ENCODE measurements at places on chromosomes 5 and 9.

GRCh38 chr9:136157477-136158265, 39.0 kb upstream of the TMEM250 start:
- no peak for DNase-seq

GRCh38 chr5:129241755-129242154, 147.2 kb downstream of the ISOC1 start:
- DNase-seq: no peak

DNA sequence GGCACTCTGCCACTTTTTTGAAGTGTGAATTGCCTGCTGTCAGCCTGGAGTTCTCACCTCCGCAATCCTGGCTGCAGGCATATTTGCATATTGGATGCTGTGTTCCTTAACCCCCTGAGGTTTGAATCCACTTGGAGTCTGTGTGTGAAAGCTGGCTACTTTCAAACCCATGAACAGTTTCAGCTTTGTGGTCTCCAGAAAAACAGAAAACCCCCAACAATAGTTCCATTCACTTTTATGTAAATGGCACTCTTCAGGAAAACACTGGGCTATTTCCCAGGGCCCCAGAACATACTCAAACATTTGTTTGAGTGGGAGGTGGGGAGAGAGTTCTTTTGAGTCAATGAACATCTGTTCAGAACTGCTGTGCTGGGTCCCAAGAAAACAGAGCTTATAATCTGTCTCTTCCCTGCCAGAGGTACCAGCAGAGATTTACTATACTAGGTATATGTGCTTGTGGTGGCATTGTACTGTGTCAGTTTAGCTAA, 5.0 kb downstream of the NUDT2 start:
- peak; percentile 30 for DNase-seq

DNA sequence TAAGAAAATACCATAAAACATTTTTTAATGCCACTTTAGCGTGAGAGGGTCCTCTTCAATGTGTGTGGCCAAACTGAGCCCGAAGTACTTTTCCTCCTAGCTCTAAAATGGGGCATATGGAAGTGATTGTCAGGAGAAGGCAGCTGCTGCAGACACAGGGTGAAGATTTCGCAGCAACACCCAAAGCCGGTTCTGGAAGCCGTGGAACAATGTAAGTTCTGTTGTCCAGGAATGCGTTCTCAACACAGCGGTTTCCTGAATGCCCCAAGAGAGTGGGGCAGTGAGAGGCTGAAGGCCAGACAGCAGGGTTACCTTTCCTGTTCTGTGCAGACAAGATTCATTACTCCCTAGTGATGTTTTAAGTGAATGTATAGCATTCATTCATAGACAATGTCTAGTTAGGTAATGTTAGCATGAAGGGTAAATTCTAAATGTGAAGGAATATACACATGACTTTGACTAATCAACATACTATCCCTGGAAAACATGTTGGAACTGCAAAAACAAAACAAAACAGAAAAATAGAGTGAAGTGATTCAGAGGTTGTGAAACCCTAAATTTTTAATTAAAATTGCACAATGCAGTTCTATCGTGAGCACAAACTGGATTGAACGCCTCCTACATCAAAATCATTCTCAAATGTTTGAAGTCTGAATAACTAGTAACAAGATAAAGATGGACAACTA, 197.0 kb upstream of the SEMA6A start:
- no peak for DNase-seq

- DNase-seq: no peak
Measured at GRCh38 chr5:73367650-73368049, 80.9 kb downstream of the FOXD1 start.

DNA sequence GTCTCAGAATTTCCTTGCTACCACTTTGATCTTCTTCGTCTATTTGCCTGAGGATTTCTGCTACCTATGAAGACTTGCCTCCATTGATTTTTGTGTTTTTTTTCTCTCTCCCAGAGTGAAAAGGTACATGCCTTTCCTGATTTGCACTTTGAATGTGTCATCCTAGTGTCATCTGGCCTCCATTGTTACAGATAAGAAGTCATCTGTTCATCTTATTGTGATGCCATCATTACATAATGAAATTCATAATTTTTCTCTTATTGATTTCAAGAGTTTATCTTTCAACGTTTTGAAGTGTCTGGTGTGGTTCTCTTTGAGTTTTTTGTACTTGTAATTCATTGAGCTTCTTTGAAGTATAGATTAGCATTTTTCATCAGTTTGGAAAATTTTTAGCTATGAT, 144.8 kb downstream of the SH3GL2 start:
- no peak for DNase-seq

DNA sequence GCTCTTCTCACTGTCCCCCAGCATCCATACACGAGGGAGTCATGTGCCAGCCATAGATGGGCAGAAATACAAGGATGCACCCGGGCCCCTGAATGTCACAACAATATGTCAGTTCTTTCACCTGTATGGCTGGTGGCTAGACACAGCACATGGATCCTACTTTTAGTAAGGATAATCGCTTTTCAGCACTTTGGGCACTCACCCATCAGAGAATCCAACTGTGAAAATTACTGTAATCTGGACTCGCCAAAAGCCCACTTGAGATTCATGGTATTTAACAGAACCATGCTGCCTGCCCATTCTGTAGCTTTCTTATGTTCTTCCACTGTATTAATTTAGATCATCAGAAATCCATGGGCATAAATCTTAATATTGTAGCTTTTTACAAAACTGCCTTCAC, 124.8 kb downstream of the FRMD3 start:
- DNase-seq: no peak

GRCh38 chr5:5777013-5777412, 354.5 kb downstream of the ICE1 start:
- no peak for DNase-seq

DNA sequence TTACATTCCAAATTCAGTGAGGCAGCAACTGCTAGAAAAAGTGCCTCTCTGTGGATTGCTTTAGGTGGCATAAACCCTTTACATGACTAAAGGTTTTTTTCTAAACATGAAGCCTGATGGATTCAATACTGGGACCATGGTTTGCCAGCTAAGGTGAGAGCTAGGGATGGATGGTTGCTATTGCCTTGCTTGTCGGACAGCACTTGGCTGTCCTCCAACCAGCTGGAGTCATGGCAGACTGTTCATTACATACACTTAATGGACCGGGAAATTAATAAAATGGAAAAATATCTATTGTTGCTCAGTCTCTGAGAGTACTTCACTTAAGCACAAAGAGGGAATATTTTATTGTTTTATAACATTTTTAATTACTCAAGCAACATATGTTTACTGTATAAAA, 116.9 kb upstream of the TRPC7 start:
- no peak for DNase-seq

DNA sequence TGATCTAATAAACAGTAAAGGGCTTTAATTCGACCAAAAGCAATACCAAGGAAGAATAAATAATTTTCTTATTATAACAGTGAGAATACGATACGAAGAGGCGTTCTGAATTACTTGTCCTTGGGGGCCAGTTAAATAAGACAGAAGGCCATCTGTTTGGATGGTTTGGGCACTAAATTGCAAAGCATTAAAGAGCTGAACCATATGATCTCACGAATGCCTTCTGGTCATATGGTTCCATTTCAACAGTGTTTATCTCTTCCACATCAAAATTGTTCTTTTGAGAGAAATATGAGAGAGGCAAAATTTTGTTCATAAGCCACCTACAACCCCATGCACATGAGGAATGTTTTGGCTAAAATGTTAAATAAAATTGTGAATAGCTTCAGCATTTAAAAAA, 605.4 kb downstream of the PTPRD start:
- DNase-seq: no peak

DNA sequence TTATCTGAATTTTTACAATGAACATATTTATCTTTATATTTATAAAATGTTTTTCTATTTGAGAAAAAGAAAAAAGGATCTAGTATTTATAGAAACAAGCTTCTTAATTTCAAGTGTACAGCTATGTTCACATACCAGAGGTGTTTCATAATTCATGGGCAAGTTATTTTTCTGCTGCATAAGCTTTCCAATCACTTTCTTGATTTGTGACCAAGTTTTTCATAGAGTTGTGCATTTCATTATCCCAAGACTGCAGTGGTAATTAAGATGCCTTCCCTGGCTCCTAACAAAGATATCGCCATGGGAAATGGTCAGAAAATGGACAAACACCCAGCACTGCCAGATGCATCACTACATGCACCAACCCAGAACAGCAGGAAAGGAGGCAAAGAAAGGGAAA, 124.6 kb downstream of the GNAQ start:
- no peak for DNase-seq

DNA sequence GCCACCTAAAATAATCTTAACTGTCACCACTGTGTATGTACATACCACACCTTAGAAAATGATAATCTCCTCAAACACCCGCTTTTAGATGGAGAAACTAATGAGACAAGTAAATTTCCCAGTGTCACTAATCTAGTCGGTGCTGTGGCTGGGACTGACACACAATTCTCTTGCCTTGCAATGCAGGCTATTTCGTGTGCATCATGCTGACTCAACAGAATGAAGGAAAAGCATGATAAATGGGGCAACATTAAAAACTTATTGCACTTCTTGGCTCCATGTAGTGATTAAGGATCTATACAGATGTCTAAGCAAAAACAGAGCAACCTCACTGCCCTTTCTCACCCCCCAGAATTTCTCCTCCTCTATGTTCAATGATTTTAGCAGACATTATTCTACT, 677.9 kb downstream of the DTWD2 start:
- DNase-seq: no peak

DNA sequence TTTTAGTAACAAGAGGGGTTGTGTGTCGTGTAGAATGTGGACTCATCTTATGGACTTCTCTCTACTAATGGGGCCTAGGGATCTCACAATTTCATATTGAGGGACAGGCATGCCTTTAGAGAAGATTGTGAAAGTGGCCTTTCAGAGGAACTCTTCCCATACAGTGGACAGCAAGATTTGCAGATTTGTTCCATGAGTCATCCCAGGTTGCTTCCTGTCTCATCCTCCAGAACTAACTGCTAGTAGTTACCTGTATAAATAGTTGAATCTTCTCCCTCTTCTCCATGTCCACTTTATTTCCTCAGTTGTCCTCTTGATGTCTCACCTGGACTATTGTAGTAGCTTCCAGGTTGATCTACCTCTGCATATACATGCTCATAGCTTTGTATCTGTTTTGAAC, 997.5 kb upstream of the CTNND2 start:
- DNase-seq: no peak

DNA sequence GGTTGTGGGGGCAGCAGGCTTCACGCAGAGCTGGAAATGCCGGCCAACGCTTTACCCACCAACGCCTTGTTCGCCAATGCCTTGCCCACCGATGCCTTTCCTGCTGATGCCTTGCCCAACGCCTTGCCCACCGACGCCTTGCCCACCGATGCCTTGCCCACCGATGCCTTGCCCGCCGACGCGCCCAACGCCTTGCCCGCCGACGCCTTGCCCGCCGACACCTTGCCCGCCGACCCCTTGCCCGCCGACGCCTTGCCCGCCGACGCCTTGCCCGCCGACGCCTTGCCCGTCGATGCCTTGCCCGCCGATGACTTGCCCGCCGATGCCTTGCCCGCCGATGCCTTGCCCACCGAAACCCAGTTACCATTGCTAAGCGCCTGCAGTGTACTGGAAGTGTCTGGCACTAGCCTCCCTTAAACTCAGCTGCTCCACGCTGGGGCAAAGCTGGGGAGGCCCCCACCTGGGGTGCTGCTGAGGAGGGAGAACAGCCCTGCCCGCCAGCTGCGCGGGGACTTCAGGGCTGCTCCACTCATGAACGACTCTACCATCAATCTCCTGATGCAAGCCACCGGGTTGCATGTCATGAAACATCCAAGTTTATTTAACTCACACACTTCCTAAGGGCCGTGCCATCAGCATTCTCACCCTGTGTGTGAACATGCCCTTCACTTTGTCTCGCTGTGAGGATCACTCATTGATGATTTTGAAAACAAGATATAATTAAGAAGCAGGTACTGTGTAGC, 1.8 kb downstream of the SLC6A18 start:
- no peak for DNase-seq

- no peak for DNase-seq
Measured at GRCh38 chr5:153159616-153160015, 330.9 kb upstream of the GRIA1 start.

DNA sequence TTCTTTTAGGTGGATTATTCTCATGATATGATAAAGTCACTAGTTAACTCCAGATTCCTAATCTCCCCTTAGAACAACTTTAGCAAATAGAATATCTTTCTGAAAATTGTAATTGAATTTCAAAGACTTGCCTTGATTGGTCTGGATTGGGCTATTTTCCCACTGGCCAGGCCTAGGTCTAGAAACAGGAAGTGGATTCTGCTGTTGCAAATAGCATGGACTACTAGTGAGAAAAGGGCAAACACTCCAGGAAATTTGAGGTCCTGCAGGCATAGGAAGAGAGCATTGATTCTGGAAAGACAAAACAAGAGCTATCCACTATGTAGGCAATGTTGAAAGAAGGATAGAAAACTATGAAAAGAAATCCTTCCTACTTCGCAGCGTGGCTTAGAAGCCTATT, 113.4 kb downstream of the KCTD16 start:
- no peak for DNase-seq

- no peak for DNase-seq
Measured at GRCh38 chr5:40332970-40333369, 346.7 kb upstream of the PTGER4 start.

DNA sequence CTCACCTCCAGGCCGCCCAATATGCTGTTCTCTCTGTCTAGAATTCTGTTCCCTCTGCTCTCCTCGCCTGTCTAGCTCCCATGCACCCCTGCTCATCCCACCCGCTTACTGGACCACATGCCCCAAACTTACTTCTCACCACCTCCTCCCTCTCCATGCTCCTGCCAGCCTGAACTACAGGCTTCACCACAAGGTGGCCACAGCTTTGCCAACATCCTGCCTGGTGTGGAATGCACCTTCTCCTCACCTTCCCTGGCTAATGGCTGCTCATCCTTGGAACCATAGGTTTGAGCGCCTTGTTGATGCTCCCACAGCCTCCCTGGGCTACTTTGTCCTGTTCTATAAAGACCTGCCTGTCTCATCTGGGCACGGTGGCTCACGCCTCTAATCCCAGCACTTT, 9.6 kb downstream of the LAMC3 start:
- DNase-seq: no peak

DNA sequence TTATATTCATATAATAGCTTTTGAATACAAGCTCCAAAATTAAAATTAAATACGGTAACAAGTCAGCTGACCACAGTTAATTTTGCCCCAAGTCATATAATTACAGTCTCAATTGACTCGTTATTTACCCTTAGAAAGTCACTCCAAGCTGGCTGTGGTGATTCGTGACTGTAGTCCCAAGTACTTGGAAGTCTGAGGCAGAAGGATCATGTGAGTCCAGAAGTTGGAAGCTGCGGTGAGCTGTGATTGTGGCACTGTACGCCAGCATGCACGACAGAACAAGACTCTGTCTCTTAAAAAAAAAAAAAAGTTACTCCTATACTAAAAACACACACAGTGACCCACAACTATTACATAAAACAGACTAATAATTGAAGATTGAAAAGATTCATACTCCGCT, 31.6 kb upstream of the DTWD2 start:
- DNase-seq: no peak

- no peak for DNase-seq
Measured at GRCh38 chr9:135857843-135858242, 49.5 kb downstream of the CAMSAP1 start.

DNA sequence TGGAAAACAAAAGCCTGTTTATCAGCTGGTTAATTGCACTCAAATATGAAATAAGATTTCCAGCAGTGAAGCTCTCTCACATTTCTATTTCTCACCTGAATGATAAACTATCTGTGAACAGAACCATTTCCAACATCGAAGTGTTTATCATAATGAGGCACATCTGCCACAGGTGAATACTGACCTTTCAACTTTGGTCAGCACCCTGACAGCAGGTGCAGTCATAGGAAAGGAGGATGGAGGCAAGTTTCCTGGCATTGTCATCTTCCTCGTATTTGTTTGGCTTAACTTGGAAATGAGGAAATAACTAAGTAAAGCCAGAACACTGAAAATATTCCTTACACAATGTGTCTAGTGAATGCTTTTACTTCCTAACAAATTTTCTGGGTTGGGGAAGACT, 716.4 kb downstream of the NR2F1-AS1 start:
- DNase-seq: no peak
